Iris pigment epithelial cell (primary cell): ENCODE measurements at places on chromosomes 1 and 21.

DNA sequence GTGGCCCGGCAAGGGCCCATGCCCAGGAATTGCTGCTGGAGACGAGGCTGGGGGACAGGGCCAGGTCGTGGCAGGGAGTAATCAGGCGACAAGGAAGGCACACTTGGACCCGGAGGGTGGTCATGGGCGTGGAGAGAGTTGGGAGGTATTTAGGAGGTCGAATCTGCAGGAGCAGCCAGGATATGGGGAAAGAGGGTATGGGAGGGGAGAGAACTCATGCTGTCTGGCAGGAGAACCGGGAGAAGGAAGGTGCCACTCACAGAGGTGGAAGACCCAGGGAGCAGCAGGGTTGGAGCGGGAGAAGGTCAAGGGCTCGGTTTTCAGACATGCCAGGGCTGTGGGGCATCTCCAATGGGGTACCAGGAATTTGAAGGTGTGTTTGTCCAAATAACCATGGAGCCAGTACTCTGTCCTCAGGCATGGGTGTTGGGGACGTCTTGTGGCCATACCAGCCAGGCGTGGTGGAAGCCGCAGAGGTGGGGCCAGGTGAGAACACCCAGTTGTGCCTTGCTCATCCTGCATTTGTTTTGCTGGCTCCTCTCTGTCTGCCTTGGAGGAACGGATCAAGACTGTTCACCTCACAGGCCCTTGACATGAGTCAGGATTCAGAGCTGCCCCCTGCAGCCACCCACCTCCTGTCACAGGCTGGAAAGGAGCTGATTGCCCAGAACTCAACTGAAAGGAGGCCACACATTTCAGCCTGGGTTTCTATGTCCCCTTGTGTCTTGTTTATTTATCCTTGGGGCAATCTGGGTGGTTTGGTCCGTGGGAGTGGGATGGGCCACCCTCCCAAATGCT lies 111.6 kb downstream of the SPSB1 start:
- no peak for DNase-seq

DNA sequence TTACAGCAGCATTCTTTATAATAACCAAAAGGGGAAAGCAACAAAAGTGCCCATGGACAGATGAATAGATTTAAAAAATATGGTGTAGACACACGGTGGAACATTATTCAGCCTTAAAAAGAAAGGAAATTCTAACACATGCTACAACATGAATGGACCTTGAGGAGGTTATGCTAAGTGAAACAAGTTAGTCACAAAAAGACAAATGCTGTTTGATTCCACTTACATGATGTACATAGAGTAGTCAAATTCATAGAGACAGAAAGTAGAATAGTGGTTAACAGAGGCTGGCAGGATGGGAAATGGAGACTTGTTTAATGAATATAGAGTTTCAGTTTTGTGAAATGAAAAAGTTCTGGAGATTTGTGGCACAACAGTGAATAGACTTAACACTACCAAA lies 151.4 kb downstream of the CYYR1 start:
- no peak for DNase-seq

- DNase-seq = no peak
These were observed 50.6 kb upstream of the MTR start for GRCh38 chr1:236744533-236744932.

- DNase-seq = peak; percentile 74
These were observed 17.7 kb downstream of the CMPK1 start for GRCh38 chr1:47351305-47351704.

DNA sequence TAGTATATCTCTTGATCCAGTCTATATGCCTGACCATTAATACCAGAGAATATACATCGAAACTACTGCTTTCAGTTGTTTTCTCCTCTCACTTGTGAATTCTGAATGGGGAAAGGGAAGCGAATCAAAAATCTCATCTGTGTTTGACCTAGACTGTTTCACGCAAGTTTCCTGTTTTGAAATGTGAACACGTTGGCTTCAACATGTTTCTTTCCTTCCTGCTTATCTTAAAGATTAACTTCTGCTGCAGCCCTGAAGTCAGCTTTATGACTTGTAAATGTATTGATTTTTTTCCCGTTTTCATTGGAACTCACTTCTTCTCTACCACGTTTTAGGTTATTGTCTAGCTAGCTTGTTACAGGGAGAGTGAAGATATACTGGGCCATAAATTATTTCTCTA lies 49.9 kb downstream of the SNX27 start:
- no peak for DNase-seq

DNA sequence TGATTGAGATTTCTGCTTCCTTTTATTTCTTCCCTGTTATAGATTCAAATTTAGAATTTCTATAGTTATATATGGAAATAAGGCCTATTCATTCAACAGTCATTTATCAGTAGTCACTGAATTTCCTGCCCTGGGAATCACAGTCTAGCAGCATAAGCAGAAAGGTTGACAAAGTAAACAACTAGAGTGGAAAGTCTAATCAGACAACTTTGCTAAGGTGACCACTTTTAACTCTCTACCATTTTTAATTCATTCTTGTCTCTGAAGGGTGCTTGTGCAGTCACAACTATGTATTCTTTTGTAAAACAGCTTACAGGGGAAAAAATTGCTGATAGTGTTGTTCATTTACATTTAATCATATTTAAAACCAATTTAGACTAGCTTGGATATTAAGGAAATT lies 66.1 kb upstream of the PLA2G4A start:
- no peak for DNase-seq

DNA sequence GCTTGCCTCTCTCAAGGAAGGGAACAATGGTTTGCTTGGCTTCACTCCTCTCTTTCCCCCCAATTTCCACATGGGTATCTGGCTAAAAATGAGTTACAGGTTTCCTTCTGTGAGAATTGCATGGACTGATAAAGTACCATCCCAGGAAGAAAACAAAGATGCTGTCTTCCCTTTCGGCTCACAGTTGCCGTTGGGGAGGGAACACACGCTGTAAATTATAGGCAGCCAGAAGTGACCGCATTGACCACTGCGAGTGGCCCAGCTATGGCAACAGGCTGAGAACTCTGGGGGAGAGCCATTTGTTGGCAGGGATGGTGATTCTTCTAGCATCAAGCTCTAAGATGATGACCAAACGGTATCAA lies 2.9 kb downstream of the RUNX1 start:
- DNase-seq = no peak

GRCh38 chr21:33808715-33809367 lies 106.8 kb downstream of the ATP5PO start:
- no peak for DNase-seq

- peak; percentile 63 for DNase-seq
These were observed 35.5 kb downstream of the TOMM20 start for GRCh38 chr1:235093013-235093695.

DNA sequence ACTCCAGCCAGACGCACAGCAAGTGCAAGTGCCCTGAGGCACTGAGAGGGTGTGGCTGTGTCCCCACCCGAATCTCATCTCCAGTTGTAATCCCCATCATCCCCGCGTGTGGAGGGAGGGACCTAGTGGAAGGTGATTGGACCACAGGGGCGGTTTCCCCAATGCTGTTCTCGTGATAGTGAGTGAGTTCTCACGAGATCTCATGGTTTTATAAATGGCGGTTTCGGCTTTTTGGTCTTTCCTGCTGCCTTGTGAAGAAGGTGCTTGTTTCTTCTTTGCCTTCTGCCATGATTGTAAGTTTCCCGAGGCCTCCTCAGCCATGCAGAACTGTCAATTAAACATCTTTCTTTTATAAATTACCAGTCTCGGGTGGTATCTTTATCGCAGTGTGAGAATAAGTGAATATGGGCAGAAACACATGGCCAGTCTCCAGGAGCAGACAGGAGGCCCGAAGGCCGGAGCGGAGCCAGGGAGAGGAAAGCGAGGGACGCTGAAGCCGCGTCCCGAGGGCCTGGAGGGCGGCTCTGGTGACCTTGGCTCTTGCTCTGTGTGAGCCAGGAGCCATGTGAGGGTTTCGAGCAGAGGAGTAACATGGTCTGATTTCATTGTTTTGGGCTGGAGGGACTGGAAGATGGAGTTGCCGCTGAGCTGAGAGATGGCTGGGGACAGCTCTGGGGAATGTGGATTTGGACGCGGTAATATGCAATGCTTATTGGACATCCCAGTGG lies 76.0 kb upstream of the C1orf174 start:
- DNase-seq = no peak

DNA sequence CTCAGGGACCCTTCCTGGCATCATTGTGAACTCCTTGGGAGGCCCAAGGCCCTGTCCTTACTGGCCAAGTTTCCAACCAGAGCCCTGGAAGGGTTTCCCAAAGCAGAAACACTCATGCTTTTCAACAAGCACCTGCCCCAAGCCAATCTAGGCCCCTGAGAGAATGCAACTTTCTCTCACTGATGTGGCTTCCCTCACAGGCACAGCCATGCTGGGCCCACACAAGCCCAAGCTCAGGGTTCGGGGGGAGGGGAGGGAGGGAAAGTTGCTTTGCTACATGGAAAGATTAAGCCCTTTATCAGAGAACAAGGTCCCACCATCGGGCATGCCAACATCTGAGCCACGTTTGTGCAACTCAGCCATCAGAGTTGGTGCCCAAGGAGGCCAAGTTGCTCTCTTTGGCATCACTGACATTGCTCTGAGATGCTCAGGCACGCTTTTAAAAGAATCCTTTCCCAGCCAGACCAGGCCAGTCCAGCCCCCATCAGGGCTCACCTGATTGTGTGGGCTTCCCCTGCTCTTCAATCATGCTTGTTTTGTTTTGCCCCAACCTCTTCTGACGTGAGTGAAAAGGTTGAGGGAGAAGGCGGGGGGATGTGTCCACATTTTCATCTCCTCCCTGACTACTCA lies 43.5 kb downstream of the RIMS3 start:
- DNase-seq = no peak

- peak; percentile 27 for DNase-seq
These were observed 32.4 kb upstream of the ZNF124 start for GRCh38 chr1:247204177-247204647.

DNA sequence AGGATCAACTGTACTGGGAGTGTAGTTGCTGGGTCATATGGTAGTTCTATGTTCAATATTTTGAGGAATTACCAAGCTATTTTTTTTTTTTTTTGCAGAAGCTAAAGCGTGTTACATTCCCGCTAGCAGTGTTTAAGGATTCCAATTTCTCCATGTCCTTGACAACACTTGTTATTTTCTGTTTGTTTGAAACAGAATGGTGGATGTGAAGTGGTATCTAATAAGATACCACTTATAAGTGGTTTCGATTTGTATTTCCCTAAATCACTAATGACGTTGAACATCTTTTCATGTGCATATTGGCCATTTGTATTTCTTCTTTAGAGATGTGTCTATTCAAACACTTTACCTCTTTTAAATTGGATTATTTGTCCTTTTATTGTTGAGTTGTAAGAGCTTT lies 112.2 kb downstream of the DISP1 start:
- DNase-seq = no peak

GRCh38 chr1:200767321-200767720 lies 28.6 kb downstream of the CAMSAP2 start:
- peak; percentile 30 for DNase-seq

DNA sequence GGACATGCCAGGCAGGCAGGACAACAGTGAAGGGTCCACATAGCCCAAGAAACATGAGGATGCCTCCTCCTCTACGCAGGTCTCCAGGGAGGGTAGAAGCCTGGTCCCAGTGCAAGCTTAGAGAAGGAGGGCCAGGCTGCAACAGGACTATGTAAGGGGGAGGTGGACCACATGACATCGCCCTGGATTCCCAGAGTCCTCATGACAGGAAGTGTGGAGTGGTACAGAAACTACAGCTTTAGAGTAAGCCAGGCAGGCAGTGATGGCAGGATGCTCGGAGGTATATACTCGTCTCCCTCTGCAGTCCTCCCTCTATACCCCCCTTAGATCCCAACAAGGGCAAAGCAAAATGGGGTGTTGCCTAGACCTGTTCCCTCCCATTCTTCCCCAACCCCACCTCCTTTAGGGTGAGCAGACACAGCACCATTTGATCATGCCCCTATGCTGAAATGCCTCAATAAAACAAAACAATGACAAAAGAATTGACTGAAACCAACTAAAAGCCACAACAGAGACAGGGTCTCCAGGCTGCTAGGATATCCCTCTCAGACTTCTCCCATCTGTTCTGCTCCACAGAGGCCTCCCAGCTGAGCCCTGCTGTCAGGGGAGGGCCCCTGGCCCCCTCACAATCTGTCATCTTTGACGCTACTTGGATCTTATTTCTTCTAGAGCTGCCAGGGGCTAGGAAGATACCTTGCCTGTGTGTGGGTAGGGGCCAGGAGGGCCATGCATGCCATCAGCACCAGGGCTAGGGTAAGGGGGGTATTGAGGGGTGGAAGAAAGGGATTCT lies 13.1 kb downstream of the FAM78B start:
- no peak for DNase-seq

GRCh38 chr1:63316984-63317816 lies 5.2 kb upstream of the FOXD3 start:
- DNase-seq = peak; percentile 47

DNA sequence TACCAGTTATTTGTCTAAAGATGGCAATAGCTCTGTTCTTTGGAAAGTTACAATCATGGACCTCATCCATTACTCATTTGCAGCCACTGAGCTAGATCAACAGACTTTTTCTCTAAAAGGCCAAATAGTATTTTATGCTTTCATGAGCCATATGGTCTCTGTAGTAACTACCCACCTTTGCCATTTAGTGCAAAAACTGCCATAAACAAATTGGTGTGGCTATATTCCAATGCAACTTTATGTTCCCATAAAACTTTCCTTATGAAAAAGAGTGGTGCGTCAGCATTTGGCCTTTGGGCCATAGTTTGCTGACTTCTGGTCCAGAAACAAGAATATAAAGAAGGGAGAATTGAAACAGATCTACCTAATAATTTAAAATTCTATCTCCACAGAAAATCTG lies 20.1 kb upstream of the KCTD3 start:
- DNase-seq = no peak

DNA sequence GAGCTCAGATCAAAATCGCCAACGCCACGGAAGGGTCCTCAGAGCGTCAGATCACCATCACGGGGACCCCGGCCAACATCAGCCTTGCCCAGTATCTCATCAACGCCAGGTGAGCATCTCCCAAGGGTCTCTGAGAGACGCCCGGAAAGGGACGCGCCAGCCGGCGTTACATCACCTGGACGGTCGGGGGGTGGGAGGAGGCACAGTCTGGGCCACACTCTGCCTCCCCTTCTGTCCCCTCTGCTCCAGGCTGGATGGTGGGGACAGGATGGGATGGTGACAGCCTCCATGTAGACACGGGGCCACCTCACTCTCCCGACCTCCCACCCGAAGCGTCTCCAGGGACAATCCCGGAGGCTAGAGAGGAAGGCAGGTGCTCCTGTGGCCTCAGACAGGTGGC lies 41.5 kb upstream of the COL6A1 start:
- DNase-seq = no peak

DNA sequence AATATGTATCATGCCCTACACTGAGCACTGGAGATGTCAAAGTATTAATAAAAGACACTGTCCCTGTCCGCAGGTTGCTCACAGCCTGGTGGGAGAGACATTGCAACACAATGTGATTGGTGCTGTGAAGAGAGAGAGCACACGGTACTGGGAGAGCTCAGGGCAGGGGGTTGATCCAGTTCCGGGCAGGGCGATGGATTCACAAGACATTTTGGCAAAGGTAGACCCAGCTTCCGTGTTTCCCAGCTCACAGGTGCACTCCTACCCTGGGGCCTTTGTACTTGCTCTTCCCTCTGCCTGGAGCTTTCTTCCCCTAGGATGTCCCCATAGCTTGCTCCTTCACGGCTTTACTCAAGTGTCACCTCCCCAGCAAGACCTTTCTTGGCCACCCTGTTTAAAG lies 1.4 kb downstream of the PLA2G5 start:
- no peak for DNase-seq
